Neural crest cell (in vitro differentiated cells): ENCODE measurements at places on chromosomes 2 and 18. TPM values are rescaled to one million over a fixed set of nuclear protein-coding genes. Genes with fewer than 3 reads are reported as not detected.

Gene DAW1
- not detected in 2 replicates for total RNA-seq

DNA sequence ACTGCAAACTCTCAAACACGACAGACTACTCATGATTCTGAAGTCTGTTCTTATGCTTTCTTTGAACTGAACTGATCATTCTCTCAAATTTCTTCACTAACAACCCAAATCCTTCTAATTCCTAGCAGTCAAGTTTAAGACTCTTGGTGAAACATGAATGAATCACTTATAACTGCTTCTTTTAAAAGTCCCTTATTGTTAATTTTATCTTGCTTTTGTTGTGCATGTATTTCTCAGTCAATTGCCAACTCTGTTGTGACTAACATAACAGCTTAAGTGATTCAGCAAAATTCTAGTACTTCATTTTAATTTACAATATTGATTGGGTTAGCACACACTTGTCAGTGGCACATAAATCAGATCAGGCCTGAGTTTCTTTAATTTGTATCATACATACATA, 357.0 kb upstream of the FSIP2 start:
- no peak for DNase-seq

GRCh38 chr2:128444121-128444771, 125.6 kb upstream of the HS6ST1 start:
- no peak for DNase-seq

DNA sequence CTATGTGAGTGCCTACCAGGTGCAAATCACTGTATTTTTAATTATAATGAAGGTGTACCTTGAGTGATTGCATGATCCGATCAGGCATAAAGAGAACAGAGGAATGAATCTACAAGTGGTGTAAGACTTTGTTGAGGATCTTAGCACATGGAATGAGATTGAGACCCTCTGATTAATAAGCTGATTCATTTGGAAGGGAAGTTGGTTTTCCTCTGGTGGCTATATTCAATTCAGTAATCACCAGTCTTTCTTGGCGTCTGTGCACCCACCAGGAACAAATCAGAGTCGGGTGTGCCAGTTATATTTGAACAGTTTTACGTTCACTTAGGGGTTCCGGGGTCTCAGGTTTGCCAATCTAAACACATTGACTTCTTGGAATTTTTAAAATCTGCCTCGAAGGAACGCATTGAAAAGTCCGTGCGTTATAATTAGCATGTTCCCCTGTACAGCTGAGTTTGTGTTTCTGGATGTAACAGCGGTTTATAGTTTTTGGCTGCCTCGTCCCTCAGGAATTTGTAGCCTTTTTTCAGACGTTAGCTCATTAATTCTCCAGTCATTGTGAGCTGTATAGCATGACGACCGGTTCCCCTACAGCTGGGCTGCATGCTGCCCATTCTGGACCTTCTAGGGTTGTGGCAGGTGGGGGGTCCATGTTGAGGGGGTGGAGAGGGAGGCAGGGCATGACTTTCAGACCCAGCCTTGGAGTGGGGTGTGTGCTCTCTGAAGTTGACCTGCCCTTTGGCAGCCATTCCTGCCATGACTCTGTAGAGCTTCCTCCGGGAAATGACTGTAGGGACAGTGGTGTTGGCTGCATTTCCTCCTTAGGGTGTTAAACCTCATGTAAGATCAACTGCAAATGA, 20.3 kb downstream of the MYO1B start:
- no peak for DNase-seq

GRCh38 chr18:77130229-77131099, 2.1 kb downstream of the MBP start:
- no peak for DNase-seq

DNA sequence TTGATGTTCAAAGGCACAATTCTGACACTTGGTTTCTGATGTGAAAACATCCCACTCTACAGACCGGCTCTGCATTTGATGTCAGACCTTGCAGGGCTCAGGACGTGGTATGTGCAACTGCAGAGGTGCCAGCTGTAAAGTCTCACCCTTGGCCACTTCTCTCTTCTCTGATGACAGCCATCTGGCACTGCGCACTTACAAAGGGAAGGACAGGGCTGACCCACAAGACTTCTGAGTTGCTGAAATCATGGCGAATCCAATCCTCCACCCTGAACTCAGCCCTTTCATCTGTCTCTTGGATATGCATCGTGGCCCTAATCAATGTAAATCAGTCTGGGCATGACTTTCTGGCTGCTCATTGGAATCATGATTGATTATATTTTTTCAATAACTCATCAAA, 82.5 kb downstream of the SEPTIN10 start:
- no peak for DNase-seq

GRCh38 chr2:2466534-2466933, 135.5 kb upstream of the MYT1L start:
- DNase-seq = no peak

GRCh38 chr2:65722028-65722778, 289.8 kb upstream of the SPRED2 start:
- peak; percentile 42 for DNase-seq
